Hepatocyte (in vitro differentiated cells): ENCODE measurements at places on chromosomes 4 and X. TPM values are rescaled to one million over a fixed set of nuclear protein-coding genes. Genes with fewer than 3 reads are reported as not detected.

- DNase-seq = no peak
Observed at GRCh38 chrX:126448681-126449080, 103.9 kb downstream of the DCAF12L1 start.

The PDE5A gene
- 33.2 and 35.8 TPM in 2 replicates for total RNA-seq

The REPS2 gene
- 3.3 and 5.0 TPM in 2 replicates for total RNA-seq

GRCh38 chrX:134679221-134679620 is 20.9 kb upstream of the PLAC1 start:
- DNase-seq = no peak

The FGD1 gene
- total RNA-seq = 4.7 and 9.0 TPM in 2 replicates

DNA sequence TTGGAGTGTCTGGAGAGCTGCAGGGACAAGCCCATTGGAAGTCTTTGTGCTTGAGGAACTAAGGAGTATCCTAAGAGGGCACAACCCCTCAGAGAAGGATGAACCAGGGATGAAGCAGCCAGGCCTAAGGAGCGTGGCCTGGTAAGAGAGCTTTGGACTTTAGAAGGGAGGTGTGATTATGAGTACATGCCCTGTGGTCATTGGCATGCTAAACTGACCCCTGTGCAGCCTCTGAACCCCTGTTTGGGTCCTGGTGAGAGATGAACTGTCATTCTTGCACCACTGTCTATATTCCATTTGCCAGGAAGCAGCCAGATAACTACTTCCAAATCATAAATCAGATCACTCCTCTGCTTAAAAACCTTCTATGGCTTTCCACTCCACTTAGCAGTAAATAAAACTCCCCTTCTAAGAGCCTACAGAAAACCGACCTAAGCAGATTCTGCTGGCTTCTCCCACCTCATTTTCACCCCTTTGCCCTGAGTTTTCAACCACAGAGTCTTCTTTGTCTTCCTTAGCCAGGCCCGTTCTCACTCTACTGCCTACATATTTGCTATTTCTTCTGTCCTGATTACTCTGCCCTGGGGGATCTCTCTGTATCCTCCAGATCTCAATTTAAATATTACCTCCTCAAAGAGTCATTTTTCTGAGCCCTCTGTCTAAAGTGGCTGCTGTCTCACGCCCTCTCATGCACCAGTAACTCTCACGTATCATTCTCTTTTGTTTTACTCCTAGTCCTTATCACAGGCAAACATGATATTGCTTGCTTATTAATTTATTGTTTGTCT is 56.7 kb downstream of the MID1IP1 start:
- DNase-seq = no peak

DNA sequence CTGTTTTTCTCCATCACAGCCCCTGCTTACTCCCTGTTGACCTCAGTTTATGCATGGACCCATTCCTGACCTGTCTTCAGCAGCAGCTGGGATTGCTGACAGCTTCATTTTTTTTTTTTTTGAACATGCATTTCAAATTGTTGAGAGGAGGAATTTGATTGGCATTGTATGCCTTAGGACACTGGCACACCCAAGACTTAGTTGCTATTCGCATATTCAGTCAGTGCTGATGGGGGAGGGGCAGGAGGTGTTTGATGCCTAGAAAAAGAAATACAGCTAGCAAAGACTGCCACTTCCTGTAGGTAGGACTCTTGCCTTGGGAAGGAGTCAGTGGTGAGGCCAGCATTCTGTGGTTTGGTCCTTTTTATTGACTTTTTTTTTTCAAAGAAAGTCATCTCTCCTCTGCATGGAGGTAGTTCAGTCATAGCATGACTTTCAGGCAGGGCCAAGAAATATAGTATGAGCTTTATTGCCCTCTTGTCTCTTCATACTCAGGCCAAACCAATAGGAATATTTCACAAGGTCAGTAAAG is 33.6 kb upstream of the XK start:
- DNase-seq = no peak

DNA sequence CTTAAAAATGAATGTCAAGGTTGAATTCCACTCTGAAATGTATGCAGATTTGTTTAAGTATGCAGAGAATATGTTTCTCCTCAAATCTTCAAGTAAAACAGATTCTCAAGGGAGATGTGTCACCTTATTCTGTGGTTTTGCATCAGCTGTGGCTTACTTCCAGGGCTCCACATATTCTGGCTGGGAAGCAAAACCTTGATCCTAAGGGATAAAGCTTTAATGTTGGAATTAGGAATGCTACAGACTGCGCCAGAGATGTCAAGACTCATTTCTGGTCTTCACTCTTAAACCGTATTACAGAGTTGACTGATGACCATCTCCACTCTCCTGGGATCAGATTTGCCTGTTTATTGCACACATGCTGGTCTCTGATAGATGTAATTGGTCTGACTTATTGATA is 143.9 kb upstream of the DIPK2B start:
- no peak for DNase-seq

DNA sequence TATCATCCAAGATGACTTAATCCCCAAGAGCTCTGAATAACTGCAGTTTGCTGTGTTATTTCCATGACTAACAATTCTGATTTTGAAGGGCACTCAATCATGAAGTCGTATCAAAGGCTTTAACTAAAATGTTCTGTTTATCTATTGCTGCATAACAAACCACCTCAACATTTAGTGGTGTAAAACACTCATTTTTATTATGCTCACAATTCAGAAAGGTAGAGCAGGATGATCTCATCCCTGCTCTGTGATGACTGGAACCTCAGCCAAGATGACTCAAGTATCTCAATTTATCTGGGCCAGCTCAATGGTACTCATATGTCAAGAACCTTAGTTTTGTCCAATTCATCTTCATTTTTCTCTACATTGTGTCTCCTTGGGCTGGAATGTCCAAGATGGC is 451.1 kb downstream of the PPARGC1A start:
- no peak for DNase-seq

The HERC5 gene
- total RNA-seq = 2.4 and 2.8 TPM in 2 replicates

The KLB gene
- total RNA-seq = 18.2 and 20.3 TPM in 2 replicates

- DNase-seq = no peak
Observed at GRCh38 chr4:88854481-88854880, 156.9 kb upstream of the NAP1L5 start.

GRCh38 chr4:173181848-173182247 is 13.2 kb downstream of the GALNT7 start:
- no peak for DNase-seq

- peak; percentile 44 for DNase-seq
Observed at GRCh38 chrX:40152741-40153344, 55.1 kb upstream of the BCOR start.

DNA sequence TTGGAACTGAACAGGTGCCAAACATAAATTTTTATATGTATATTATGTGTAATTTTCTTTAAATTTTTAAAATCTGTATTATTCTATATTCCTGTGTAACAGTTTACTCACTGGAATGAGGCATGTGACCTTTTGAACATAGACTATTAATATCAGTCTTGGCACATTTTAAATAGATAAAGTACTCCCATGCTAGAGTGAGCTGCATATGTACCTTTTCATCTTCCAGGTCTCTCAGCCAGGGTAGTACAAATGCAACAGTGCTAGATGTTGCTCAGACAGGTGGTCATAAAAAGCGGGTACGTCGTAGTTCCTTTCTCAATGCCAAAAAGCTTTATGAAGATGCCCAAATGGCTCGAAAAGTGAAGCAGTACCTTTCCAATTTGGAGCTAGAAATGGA is 242.0 kb downstream of the RAPGEF2 start:
- no peak for DNase-seq

GRCh38 chr4:150943818-150944217 is 71.3 kb downstream of the LRBA start:
- no peak for DNase-seq

GRCh38 chrX:123230798-123231197 is 46.7 kb downstream of the GRIA3 start:
- DNase-seq = no peak

GRCh38 chr4:142126890-142127497 is 490.6 kb downstream of the IL15 start:
- DNase-seq = peak; percentile 75
